ENCODE measurements at places on chromosomes 2 and 18.

DNA sequence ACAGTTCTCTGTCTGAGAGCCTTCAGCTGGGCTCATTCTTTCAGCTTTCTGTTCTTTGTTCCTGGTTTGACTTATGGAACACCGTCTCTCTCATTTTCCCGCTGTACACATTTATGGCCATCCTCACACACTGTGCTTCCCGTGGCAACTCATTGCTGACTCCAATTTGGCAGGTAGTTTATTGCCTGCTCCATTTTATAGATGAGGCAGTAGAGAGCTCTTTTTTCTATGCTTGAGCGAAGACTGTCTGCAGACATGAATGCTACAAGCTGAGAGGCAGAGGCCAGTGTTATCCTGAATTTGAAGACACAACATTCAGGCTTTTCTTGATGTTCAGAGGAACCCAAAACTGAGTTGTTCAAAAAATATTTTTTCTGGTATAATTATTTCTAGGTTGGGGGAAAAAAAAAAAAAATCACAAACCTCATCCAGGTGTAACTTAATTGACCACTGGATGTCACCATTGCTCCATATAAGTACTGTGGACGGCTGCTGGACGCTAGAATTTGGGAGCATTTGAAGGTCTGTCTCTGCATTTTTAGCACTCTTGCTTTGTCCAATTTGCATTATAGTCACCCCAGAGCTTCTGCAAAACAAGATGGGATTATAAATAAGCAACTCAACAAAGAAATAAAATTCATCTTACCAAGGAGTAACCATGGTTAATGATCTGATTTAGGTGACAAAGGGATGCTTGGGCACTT lies 83.5 kb downstream of the HRH4 start:
- DNase-seq, result no peak

- DNase-seq, result peak; percentile 33
Observed at GRCh38 chr2:42086500-42086953, 38.7 kb downstream of the PKDCC start.

GRCh38 chr2:102005989-102006885 lies 14.5 kb downstream of the IL1R2 start:
- DNase-seq, result no peak

DNA sequence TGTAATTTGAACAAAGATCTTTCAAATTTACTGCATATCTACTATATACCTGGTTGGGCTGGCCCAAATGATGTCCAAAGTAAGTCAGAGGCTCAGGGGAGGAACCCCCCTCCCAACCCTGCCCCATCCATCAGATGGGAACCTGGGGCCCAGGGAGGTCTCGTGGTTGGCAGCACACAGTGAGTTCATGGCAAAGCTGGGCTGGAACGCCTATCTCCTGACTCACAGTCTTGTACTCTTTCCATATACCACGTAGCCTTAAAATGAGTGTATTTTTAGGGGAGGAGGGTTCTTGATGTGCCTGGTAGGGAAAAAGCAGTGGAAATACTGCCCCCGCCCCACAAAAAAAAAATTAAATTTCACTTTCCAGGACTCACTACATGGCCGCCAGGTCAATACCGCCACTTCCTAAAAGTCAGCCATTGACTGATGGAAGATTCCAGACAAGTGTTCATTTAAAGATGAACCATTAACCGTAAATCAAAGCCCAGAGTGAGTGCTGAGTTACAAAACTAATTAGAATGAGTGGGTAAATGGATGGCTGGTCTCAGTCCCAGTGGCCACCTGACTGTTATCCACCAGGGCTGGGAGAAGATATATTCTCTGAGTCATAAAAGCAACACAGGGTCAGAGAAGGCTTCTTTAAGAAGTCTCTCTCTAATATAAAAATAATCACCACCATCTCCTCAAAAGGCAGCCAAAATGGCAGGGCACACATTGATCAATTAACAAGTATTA lies 80.5 kb downstream of the ZBTB7C start:
- DNase-seq, result no peak

DNA sequence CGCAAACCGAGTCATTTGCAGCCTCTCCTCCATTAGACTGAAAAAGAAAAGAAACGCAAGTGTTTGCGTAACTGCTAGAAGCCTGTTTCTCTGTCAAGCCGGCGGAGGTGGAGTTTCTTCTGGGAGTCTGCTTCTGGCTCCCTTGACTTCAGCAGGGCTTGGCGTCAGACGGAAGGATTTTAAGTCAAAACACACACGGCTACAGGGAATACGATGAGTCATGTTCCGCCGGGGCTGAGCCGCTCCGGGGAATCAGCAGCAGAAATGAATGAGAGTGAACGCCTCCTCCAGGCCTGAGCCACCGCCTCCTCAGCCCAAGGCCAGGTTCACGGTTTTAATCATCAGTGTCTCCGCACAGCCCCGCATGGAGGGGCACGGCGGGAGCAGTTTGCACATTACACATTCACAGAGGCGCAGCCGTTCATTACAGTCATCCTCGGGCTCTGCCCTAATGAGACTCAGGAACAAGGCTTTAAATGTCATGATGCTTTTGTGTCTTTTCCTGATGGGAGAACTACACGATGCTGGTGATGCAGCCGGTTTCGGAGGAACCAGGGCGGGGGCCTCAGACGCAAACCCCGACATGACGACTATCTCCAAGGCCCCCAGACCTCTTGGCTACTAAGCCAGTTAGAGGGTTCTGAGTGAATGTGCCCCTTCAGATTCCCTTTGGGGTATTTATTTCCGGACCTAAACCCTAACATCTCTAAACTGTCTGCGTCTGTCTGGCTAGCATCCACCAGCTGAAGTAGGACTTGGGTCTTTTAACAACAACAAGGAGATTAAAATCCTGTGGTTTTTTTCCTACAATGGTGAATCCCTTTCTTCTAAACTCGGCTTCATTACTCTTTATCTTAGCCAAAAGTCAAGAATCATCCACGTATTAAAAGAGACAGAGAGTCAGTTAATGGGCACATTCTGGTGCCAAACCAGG lies 11.1 kb upstream of the SCG2 start:
- DNase-seq, result peak; percentile 24

DNA sequence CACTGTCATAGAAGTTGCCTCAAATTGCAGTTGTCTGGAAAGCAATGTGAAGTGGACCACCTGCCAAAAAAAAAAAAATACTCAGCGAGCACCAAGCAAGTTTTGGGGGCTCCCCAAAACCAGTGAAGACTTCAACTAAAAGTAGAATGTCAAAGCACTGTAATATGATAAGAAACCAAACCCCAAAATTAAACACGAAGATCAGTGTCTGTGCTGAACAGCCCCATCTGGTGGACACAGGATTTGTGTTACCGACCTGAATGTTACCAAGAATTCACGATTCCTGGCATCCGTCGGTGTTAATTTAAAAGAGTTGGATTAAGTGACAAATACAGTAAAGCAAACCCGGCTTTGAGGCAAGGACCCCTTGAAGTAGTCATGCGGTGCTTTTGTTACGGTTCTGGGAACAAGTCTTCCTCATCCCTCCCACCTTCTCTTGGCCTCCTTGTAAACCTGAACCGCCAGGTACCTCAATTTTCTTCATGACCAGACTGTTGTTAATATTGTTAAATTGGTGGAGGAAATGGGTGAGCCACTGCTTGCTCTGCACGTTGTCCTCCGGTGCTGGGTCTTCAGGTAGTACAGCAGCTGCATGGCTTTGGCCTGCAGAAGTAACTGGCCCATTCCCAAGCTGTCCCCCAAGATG lies 31.3 kb upstream of the SSB start:
- DNase-seq, result no peak

GRCh38 chr2:181546086-181546485 lies 88.9 kb downstream of the ITGA4 start:
- no peak for DNase-seq

- DNase-seq, result peak; percentile 63
Observed at GRCh38 chr2:241877989-241878970, 8.8 kb downstream of the RTP5 start.

GRCh38 chr18:37368110-37368954 lies 197.3 kb downstream of the CELF4 start:
- DNase-seq, result no peak

DNA sequence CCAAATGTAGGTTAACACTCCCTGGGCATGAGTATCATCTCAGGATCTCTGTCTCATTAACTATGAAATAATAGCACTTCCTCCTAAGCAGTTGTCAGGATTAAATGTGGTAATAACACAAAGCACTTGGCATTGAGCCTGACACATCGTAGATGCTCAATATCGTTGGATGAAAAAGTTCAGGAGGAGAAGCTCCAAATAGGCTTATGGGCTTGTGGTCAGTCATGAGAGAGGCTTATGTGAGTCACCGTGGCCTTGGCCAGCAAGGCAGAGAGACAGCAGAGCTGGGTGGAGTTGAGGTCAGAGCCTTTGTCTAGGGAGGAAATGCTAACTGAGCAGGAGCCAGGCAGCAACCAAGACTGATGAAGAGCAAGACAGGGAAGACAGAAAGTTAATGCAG lies 68.3 kb upstream of the PPM1B start:
- DNase-seq, result no peak

DNA sequence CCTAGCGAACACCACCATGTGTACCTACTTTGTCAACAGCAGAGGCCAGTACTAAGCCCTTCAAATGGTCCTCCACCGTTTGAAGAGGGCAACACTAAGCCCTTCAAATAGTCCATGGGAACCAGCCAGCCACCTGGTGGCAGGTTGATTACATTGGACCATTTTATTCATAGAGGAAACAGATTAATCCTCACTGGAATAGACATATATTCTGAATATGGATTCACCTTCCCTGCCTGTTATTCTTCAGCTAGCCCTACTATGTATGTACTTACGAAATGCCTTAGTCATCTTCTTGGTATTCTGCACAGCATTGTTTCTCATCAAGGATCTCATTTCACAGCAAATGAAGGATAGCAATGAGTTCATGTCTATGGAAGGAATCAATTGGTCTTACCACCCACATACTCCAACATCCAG lies 10.0 kb upstream of the ZNF396 start:
- DNase-seq, result no peak

DNA sequence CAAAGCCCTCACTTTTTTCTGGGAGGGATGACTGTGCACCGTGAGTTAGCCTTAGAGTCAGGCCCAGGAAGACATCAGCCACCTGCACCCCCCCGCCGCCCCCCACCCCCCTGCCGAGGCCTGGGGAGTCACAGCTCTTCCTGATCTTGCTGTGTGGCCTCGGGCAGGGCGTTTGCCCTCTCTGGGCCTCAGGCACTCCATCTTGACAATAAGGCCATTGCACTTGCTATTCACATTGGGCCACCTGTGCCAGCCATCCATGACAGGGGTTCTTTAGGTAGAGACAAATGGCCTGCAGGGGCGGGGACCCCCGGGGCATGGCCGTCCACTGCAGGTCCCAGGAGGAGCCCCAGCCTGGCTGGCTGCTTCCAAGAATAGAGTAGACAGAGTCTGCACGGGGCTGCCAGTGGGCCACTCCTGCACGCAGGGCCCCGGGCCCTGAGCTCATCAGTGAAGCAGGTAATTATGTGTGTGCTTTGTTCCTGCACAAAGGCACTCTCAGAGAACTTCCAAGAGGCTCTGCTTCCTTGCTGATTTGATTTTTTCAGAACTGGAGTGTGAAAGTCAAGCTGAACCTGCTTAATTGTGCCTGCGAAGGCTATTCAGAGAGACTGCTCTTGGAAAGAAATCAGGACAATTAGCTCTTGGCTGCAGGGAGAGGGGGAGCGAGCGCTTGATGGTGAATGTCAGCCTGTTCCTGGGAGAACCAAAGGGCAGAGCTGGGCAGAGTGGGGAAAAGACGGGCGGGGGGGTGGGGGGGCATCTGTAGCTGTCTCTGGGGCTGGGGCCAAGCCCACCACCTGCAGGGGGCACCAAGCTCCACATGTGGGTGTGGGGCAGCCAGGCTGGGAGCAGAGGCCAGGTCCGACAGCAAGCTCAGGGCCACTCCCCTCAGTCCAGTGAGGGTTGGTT lies 40.3 kb downstream of the RRM2 start:
- DNase-seq, result no peak

- no peak for DNase-seq
Observed at GRCh38 chr18:68722821-68723220, 7.9 kb upstream of the TMX3 start.

DNA sequence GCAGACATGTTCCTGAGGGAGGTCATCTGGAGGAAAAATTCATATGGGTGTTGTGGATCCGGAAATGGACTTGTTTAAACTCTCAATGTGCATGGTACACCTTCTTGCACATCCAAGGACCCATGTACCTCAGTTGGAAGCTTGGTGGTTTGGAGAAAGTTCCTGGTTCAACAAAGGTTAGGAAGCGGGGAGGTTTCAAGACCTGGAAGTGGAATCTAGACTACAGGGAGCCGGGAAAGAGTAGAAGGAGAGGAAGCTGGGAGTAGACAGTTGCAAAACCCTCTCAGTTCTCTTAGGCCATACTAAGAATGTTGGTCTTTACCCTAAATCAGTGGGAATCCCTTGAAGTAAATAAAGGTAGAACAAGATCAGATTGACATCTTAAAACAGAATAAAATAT lies 209.8 kb upstream of the SPOPL start:
- DNase-seq, result no peak

DNA sequence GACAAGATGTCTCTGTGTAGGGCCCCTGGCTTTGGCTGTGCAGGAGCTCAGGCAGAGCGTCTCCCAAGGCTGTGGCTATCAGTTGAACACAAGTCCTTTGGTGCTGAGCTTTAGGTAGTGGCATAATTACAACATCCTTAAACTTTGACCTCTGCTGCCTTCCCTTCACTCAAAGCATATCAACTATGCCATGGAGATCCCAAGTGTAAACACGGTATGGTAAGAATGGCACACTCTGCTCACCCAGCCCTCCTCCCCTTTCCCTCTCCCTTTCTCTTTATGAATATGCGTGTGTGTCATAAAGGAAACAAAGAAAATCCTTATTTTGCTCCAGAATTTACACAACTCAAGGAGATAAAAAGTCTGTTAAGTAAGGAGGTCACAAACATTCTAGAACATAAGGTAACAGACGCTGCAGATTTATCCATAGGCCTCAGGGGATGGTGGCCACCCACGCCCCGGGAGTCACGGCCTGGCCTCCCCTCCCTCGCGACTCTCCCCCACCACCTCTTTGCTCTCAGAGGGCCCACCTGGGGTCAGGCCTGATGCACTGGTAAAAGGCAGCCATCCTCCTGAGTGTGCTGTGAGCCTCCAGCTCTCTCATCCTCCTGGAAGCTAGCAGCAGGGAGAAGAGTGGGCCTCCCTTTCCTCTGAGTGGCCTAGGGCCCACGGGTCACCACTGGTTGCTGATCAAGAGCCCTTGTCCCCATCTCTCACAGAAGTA lies 67.3 kb downstream of the CRACDL start:
- no peak for DNase-seq

GRCh38 chr2:181910028-181910831 lies 18.7 kb downstream of the ITPRID2 start:
- DNase-seq, result no peak
